ENCODE measurements at places on chromosomes 3 and 15.

DNA sequence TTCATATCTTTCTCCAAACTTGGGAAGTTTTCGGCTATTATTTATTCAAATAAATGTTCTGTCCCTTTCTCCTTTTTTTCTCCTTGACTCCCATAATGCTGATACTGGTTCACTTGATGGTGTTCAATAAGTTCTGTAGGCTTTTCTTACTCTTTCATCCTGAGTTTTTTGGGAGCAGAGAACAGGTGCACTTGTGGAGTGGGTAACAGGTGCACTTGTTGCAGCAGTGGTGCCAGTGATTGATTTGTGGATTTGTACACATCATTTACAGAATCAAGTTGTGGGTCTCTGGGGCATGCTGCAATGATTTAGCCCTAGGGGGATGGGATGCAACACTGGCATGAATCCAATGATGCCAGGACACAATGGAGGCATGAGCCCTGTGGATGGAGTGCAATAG is 14.8 kb upstream of the OR5H1 start:
- no peak for DNase-seq

DNA sequence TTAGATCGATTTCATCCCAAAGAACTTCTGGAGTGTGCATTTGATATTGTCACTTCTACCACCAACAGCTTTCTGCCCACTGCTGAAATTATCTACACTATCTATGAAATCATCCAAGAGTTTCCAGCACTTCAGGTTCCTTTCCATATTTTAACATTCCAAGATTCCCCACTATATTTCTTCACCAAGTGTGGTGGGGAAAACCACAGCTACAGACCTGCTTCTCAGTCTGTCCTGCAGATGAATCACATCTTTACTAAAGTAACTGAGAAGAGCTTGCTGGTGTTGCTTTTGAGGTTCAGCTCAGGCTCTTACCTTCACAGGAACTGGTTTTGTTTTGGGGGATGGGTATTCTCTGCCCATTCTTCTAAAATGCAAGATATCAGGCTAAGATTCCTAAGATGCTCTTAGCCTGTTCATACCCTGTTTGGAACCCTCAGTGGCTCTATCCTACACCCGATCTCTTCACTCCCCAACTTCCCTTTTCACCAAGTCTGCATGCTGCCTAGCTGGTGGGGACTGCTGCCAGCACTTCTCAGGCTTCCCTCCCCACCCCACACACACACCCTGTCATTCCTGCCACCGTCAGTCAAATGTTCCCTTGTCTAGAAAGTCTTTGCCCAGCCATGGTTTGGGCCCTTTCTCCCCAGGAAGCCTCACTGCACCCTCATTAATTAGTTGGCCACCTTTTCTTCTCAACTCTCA is 30.8 kb downstream of the SRP14 start:
- no peak for DNase-seq

- no peak for DNase-seq
Observed at GRCh38 chr3:52606373-52607085, 70.1 kb downstream of the UQCC5 start.

GRCh38 chr15:63663906-63664305 is 66.7 kb downstream of the FBXL22 start:
- no peak for DNase-seq

DNA sequence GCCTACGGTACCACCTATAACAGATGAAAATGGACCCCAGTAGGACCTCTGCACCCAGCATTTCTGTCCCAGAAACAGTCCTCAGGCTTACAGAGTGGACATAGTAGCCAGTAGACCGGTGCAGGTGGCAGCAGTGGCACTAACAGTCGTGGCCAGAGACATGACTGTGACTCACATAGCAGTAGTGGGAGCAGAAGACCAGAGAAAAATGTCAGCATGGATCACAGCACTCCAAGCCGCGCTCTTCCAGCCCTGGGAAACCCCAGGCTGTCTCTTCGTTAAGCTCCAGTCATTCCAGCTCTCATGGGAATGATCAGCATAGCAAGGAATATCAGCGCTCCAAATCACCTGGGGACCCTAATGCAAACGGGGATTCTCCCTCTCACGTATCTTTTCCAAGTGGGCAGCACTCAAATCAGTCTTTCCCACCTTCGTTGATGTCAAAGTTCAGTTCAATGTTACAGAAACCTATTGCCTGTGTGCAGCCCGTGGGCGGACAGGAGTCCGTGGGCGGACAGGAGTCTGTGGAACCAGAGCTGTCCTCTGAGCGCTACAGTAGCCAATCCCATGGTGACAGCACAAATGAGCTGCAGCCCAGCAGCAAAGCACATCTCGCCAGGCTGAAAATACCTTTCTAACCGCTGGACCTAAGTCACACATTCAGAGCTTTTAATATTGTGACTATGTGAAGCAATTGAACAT is 10.5 kb downstream of the BFSP2 start:
- no peak for DNase-seq

DNA sequence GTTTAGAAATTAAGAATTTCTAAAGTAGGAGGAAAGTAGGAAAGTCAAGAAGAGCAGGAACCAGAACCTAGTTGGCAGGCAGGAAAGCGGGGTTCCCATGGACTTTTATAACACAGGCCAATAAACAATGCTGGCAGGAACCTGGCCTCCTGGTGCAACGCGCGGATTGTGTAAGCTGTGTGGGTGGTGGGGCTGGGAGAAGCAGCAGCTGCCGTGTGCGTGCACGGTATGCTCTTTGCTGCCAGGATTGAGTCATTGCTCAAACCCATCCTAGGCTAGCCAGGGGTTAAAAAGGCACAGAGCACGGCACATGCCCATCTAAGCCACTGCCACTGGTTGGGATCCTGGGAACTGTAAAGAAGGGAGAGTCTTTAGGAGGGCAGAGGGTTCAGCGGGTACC is 209.9 kb upstream of the RGMA start:
- no peak for DNase-seq

DNA sequence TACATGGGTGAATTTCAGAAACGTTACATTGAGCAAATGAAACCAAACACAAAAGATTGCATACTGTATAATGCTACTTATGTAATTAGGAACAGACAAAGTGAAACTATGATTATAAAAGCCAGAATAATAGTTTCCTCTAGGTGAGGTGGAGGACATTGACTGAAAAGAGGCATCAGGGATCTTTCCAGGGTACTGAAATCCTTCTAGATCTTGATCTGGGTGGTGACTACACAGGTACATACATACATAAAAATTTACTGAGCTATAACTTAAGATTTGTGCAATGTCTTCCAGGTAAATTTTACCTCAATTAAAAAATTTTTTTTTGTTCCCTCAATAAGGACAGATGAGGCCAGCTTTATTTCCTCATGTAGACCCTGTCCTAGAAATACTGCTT is 665.6 kb upstream of the UBE2E2 start:
- no peak for DNase-seq

GRCh38 chr15:96089405-96090058 is 241.0 kb upstream of the NR2F2 start:
- no peak for DNase-seq

Measured in T-helper 2 cell treated with Interferon-gamma antibody and Interleukin-4, amounts not matched to agents 5 μg/mL and 100 μg/mL, for 36 hours (primary cell).